ENCODE measurements at places on chromosomes 12 and 14.

- H3K27ac ChIP-seq = no peak within 1 kb of the TSS
- no peak for DNase-seq
- H3K4me3 ChIP-seq = no peak within 1 kb of the TSS
- H3K27me3 ChIP-seq = no peaks in the 10 kb centered on the region
- H3K4me1 ChIP-seq = no peaks in the 10 kb centered on the region
These were observed at the start of gene A2ML1 for GRCh38 chr12:8822298-8822697. TSS of gene A2ML1 (plus strand) at chr12:8822621. CDS start at chr12:8822652, 31 bp downstream.

- no peaks in the 10 kb centered on the region for H3K27me3 ChIP-seq
- no peak overlapping the region for H3K4me3 ChIP-seq
- no peak for DNase-seq
- H3K36me3 ChIP-seq = no peaks in the 10 kb centered on the region
- H3K4me1 ChIP-seq = no peaks in the 10 kb centered on the region
These were observed 15.5 kb downstream of the CCDC63 start for GRCh38 chr12:110862329-110862728.

DNA sequence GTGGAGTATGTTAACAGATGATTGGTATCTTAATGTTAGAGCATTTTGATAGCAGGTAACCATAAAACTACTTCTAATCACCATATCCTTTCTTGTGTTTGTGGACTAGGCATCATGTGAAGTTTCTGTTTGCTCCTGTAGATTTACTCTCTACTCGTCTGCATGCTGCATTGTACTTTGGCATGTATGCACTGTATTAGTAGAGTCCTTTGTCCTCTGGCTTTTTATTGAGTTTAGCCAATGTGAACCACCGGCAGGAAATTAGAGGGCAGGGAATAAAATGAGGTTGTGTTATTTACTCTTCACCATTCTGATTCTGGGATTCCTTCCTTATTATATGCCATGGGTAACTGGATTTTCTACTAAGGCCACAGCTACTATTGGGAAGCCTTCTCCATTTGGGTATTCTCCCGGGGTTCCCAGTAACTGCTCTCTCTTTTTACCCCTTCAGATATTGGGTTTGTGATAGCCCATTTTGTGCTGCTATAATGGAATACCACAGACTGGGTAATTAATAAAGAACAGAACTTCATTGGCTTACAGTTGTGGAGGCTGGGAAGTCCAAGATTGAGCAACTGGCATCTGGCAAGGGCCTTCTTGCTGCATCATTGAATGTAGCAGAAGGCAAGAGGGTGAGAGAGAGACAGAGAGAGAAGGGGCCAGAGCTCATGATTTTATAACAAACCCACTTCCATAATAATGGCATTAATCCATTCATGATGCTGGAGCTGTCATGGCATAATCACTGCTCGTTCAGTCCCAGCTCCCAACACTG is 22.4 kb downstream of the FAM177A1 start:
- H3K27me3 ChIP-seq = no peaks in the 10 kb centered on the region
- H3K27ac ChIP-seq = no peak overlapping the region
- peaks cover 35% of the 10 kb centered on the region for H3K36me3 ChIP-seq
- H3K4me3 ChIP-seq = no peak overlapping the region

- H3K4me3 ChIP-seq = no peak overlapping the region
- H3K27ac ChIP-seq = no peak overlapping the region
- H3K27me3 ChIP-seq = no peaks in the 10 kb centered on the region
- H3K4me1 ChIP-seq = no peaks in the 10 kb centered on the region
- no peak for DNase-seq
- no peaks in the 10 kb centered on the region for H3K36me3 ChIP-seq
These were observed 407.3 kb upstream of the FLRT2 start for GRCh38 chr14:85122690-85123089.

- H3K4me3 ChIP-seq = no peak overlapping the region
- H3K36me3 ChIP-seq = no peaks in the 10 kb centered on the region
- no peaks in the 10 kb centered on the region for H3K27me3 ChIP-seq
- H3K4me1 ChIP-seq = peaks cover 9% of the 10 kb centered on the region
These were observed 266.9 kb downstream of the KTN1 start for GRCh38 chr14:55846826-55847446.

DNA sequence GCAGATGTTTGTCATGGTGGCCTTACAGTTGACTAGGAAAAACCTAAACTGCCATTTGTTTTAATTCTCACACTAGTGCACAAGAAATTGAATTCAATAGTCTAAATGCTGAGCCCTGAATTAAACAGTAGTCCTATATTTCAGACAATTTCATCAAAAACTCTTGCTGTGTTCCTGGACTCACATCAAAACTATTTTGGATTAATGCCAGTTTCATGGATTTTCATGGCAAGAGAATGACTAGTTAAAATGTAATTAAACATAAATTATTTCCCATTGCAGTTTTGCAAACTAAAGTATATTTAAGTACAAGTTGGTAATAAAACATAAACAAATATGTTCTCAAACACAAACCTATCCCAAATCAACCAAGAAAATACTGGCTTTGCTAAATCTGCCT is 468.0 kb upstream of the PRICKLE1 start:
- no peaks in the 10 kb centered on the region for H3K27me3 ChIP-seq
- no peak overlapping the region for H3K27ac ChIP-seq
- H3K4me3 ChIP-seq = no peak overlapping the region
- H3K4me1 ChIP-seq = no peaks in the 10 kb centered on the region

- no peaks in the 10 kb centered on the region for H3K36me3 ChIP-seq
- peak; percentile 98 for DNase-seq
- H3K27me3 ChIP-seq = no peaks in the 10 kb centered on the region
- peak within 1 kb of the TSS; percentile 97 for H3K4me3 ChIP-seq
These were observed at the start of gene C2CD5 for GRCh38 chr12:22544038-22544979. TSS of gene C2CD5 (minus strand) at chr12:22544542. CDS start at chr12:22544150, 392 bp downstream.

DNA sequence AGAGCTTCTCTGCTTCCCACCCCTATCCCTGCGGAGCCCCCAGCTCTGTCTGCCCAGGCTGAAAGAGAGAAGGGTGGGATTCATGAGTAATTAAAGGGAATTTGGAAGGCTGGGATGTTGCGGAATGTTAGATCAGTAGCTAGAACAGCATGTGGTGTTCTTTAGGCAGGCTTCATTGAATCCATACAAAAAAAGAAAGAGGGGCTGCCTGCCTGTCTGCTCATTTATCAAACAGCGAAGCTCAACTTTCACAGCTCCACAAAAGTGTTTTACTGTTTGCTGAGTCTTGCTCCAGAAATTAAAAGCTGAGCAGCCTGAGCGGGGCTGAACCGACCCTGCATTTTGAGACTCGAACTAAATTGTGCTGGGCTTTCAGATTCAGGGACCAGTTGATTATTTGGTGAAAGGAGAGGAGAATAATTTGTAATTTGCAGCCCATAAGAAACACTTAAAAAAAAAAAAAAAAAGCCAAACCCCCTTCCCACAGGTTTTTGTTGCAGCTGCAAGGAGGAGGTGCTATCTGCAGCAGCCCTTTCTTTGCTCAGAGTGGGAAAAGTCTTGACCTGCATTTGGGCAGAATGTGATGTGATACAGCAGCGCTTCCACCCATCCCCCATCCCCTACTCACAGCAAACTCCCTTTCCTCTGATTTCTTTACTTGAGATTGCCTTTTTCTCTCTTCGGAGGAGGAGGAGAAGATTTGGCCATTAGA is 89.7 kb downstream of the RFX4 start:
- no peaks in the 10 kb centered on the region for H3K36me3 ChIP-seq
- H3K27ac ChIP-seq = no peak overlapping the region
- H3K27me3 ChIP-seq = no peaks in the 10 kb centered on the region

GRCh38 chr14:67820428-67820971 is 921 bp downstream of the RAD51B start:
- H3K27ac ChIP-seq = no peak overlapping the region
- H3K4me1 ChIP-seq = no peaks in the 10 kb centered on the region
- peak overlapping the region; percentile 82 for H3K4me3 ChIP-seq
- no peaks in the 10 kb centered on the region for H3K27me3 ChIP-seq
- DNase-seq = no peak
- peaks cover 1% of the 10 kb centered on the region for H3K36me3 ChIP-seq

GRCh38 chr14:44029933-44030332 is 477.1 kb downstream of the FSCB start:
- no peak for DNase-seq
- H3K4me1 ChIP-seq = no peaks in the 10 kb centered on the region
- H3K4me3 ChIP-seq = no peak overlapping the region
- H3K27me3 ChIP-seq = no peaks in the 10 kb centered on the region
- H3K27ac ChIP-seq = no peak overlapping the region

DNA sequence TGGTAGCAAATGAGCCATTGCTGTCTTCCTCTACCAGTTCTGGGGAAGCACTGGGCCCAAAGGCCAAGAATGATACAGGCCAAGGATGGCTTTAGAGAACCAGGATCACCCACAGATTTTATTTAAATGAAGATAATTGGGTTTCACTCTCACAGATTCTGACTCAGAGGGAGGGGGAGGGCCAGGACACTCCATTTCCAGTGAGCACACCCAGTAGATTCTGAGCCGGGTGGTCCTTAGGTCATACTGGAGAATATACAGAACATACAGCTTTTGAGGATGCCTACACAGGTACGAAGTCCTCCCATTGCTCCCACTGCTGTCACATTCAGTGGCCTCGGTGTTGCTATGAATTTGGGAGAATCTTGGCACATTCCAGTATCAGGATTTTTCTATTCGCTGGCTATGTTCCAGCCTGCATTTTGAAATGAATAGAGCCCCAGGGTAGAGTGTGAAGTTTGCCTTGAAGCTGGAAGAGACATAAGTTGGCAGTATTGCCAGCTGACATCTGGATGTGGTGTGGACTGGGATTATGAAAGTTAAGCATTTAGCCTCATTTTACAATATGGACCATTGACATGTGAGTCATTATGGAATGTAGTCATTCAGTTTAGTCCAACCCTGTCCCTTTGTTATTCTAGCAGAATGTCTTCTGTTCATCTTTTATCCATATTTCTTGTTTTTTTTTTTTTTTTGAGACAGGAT is 45.8 kb upstream of the POC1B start:
- no peak for DNase-seq
- H3K4me1 ChIP-seq = no peaks in the 10 kb centered on the region
- H3K36me3 ChIP-seq = no peaks in the 10 kb centered on the region
- no peaks in the 10 kb centered on the region for H3K27me3 ChIP-seq
- H3K4me3 ChIP-seq = no peak overlapping the region

- H3K36me3 ChIP-seq = no peaks in the 10 kb centered on the region
- no peak for DNase-seq
- no peaks in the 10 kb centered on the region for H3K27me3 ChIP-seq
These were observed 52.7 kb downstream of the SPPL3 start for GRCh38 chr12:120851444-120851843.

DNA sequence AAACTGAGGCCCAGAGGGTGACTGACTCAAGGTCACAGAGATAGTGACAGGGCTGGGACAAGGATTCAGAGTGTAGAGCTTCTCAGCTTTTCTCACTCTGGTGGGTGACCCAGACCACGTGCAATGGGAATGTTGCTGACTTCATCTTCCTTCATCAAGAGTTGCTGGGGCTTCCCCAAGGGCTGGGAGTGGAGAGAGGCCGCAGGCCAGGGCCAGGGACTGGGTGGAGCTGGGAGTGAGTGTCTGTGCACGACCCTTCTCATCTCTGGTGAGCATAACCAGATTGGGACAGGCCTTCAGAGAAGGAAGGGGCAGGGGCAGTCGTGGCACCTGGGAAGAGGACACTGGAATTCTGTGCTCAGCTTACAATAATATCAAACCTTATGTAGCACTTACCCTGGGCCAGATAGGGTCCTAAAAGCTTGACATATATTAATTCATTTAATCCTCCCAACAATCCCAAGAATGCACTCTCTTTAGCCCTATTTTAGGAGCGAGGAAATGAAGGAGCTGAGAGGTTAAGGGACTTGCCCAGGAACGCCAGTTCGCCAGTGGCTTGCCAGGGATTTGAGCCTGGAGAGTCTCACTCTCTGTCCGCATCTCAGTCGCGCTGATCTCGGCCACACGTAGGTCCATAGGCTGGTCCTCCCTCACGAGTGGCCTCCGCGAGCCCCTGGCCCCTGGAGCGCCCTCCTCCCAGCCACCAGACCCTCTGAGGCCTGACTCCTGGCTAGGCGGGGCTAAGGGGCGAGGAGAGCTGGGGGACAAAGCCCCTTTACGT is 15.8 kb downstream of the KRT18 start:
- no peaks in the 10 kb centered on the region for H3K36me3 ChIP-seq
- H3K4me1 ChIP-seq = no peaks in the 10 kb centered on the region
- no peaks in the 10 kb centered on the region for H3K27me3 ChIP-seq

GRCh38 chr12:119938049-119938667 is 50.9 kb upstream of the BICDL1 start:
- H3K27ac ChIP-seq = no peak overlapping the region
- no peak for DNase-seq
- no peaks in the 10 kb centered on the region for H3K36me3 ChIP-seq
- H3K4me3 ChIP-seq = no peak overlapping the region
- H3K27me3 ChIP-seq = no peaks in the 10 kb centered on the region

- H3K4me1 ChIP-seq = peaks cover 5% of the 10 kb centered on the region
- no peaks in the 10 kb centered on the region for H3K36me3 ChIP-seq
- DNase-seq = no peak
- no peaks in the 10 kb centered on the region for H3K27me3 ChIP-seq
- no peak overlapping the region for H3K4me3 ChIP-seq
These were observed 289.7 kb downstream of the RAD51B start for GRCh38 chr14:68109132-68109900.

GRCh38 chr14:105087963-105088811 is 23.0 kb upstream of the GPR132 start:
- H3K4me1 ChIP-seq = peaks cover 38% of the 10 kb centered on the region
- H3K27ac ChIP-seq = peak overlapping the region; percentile 70
- DNase-seq = peak; percentile 79
- H3K36me3 ChIP-seq = no peaks in the 10 kb centered on the region
- H3K27me3 ChIP-seq = no peaks in the 10 kb centered on the region

- no peaks in the 10 kb centered on the region for H3K27me3 ChIP-seq
- peak overlapping the region; percentile 93 for H3K27ac ChIP-seq
These were observed 92.1 kb downstream of the NINJ2 start for GRCh38 chr12:570921-571794.

- no peaks in the 10 kb centered on the region for H3K36me3 ChIP-seq
- peak; percentile 42 for DNase-seq
- H3K4me1 ChIP-seq = no peaks in the 10 kb centered on the region
- H3K27me3 ChIP-seq = no peaks in the 10 kb centered on the region
- H3K4me3 ChIP-seq = no peak overlapping the region
These were observed 206.6 kb downstream of the KIF26A start for GRCh38 chr14:104344818-104345620.

Data from ascending aorta (tissue), 2 donors.